ENCODE measurements at places on chromosomes 1 and 21.

- no peak for DNase-seq
Observed at GRCh38 chr21:38527737-38528136, 29.5 kb upstream of the ERG start.

DNA sequence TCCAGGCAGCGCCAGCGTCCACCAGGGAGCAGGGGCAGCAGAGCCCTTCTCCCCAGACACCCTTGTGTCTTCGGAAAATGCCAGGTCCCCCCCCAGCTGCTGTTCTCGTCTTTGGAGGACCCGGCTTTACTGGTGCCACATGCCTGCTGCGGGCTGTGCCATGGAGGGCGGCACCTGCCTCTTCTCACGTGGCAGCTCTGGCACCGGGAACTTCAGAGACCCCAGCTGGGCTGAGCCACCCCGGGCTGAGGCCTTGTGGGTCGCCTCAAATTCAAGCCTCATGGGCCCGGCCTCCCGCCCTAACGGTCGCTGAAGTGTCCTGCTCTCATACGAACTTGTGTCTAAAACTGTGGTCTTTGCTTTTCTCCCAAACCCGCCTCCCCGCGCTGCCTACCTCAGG lies 27.0 kb upstream of the C1orf159 start:
- DNase-seq: no peak

DNA sequence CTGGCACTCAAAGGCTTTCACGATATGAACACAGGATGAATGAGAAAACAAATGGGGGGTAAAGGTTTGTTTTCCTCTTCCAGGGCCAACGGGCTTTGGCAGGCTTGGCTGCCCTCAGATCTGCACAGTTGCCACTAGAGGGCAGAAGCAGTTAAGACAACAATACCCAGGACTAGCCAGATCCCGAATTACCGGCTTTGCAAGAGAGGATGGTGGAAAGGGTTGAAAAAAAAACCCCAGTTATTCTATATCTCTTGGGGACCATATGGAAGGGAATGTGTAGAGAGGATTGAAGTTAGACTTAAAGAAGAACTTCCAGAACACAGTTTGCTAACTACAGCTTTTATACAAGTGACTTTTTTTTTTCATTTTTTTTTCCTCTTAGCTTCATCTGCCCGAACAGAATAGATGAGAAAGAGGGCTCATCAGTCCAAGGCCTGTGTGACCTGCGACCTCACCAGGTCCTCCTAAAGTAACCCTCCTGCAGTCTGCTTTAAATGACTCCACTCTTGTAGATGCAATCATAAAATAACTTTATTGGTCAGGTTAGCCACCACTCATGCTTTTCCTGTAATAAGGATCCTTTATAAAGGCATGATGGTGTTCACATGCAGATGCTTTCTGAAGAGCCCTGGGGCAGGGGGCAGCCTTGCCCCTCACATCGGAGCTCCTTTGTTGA lies 10.7 kb downstream of the FMOD start:
- DNase-seq: peak; percentile 86

GRCh38 chr1:28129150-28129549 lies 40.7 kb upstream of the EYA3 start:
- DNase-seq: peak; percentile 31

GRCh38 chr21:36847189-36847588 lies 119.3 kb downstream of the HLCS start:
- DNase-seq: no peak

DNA sequence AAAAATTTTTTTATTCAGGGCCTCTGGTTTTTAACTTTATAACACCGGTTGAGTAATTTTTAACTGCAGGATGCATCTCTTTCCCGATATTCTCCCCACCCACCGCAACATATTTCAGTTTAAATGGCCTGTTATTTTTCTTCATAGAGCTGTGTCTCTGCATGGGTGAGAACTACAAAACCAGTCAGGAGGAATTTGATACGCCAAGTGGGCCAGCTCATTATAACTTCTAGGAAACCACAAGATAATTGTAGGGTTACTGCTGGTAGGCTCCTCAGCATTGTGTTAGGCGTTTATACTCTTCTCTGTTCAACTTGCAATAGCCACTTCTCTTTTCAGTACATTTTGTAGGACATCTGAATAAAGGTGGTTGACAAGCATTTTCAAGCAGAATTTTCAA lies 169.7 kb downstream of the PBX1 start:
- DNase-seq: no peak

- DNase-seq: no peak
Observed at GRCh38 chr21:46498335-46499050, 39.8 kb downstream of the DIP2A start.

DNA sequence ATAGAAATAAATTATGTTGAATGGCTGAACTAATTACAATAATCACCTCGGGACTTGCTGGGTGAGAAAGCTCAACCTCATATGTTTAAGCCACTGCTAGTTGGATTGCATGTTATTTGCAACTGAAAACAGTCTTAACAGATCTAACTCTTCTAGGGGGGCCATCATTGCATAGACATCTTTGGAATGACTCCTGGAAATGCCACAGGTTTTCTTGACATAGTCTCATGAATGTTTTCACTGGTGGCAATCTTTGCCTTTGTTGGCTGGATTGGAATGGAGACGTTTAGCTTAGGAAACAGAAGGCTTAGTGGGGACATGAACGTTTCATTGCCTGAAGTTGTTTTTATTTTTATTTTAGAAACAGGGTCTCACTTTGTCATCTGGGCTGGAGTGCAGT lies 8.8 kb upstream of the WDTC1 start:
- no peak for DNase-seq

- no peak for DNase-seq
Observed at GRCh38 chr1:118578276-118578675, 393.2 kb upstream of the SPAG17 start.

DNA sequence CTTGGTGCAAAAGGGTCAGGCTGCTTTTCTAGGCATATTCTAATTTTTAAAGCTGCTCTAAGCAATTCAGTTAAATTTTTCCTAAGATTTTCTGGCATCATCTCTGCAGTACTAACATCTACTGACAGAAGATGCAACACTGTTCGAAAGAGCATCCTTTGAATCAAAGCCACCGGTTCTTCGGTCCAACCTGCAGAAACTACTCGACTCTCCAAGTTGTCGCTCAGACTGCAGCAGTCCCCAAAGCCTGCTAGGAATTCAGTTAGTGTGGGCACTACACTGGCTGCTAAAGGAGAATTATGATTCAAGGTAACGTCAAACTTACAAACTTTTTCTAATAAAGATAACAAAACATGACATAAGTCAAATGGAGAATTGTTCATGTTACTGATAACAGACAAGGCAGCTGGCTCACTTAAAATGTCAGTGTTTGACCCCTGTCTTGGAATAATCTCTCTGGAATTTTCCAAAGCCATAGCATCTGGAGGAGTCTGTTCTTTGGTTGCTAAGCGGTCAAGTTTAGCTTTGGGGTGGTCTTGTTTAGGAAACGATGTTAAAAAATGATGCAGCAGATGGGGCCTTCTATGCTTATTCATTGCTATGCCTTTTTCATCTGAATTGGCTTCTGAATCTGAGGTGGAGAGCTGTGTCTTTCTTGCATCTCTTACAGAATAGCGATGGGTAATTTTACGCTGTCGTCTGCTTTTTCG lies 56.9 kb downstream of the LYST start:
- no peak for DNase-seq

- DNase-seq: no peak
Observed at GRCh38 chr1:81834921-81835698, 34.4 kb downstream of the ADGRL2 start.

- no peak for DNase-seq
Observed at GRCh38 chr1:19620786-19621185, 23.3 kb upstream of the NBL1 start.

- no peak for DNase-seq
Observed at GRCh38 chr1:242089911-242090310, 91.0 kb upstream of the MAP1LC3C start.

- no peak for DNase-seq
Observed at GRCh38 chr1:162702628-162703027, 70.4 kb downstream of the DDR2 start.

GRCh38 chr1:209710093-209710492 lies 5.4 kb downstream of the HSD11B1 start:
- peak; percentile 48 for DNase-seq

- no peak for DNase-seq
Observed at GRCh38 chr1:87052961-87053360, 138.5 kb downstream of the HS2ST1 start.

DNA sequence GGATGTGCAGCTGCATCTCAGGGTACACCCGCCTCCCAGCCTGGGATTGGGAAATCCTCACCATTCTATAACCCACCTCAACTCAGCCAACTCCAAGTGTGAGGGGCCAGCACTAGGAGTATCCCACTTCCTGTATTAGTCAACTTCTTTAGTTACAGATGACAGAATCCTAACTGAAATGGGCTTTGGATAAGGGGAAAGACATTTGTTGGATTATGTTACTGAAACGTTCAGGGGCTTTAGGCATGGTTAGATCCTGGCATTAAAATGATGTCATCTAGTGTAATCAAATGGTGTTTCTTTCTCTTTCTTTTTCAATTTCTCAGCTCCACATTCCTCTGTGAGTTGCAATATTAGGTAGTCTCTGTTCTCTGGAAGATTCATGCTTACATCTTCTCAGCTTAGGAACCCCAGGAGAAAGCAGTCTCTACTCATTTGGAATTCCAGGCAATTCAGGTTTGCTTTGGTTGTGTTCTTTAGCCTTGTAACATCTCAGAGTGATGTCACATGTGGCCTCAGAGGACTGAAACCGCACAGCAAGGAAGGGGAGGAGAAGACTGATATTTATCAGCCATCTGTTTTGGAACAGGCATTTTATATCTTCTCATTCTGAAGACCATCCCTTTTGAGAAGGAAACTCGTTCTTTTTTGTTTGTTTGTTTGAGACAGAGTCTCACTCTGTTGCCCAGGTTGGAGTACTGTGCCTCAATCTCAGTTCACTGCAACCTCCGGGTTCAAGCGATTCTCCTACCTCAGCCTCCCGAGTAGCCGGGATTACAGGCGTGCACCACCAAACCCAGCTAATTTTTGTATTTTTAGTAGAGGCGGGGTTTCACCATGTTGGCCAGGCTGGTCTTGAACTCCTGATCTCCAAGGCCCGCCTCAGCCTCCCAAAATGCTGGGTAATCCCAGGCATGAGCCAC lies 18.9 kb upstream of the TMEM54 start:
- DNase-seq: peak; percentile 58

DNA sequence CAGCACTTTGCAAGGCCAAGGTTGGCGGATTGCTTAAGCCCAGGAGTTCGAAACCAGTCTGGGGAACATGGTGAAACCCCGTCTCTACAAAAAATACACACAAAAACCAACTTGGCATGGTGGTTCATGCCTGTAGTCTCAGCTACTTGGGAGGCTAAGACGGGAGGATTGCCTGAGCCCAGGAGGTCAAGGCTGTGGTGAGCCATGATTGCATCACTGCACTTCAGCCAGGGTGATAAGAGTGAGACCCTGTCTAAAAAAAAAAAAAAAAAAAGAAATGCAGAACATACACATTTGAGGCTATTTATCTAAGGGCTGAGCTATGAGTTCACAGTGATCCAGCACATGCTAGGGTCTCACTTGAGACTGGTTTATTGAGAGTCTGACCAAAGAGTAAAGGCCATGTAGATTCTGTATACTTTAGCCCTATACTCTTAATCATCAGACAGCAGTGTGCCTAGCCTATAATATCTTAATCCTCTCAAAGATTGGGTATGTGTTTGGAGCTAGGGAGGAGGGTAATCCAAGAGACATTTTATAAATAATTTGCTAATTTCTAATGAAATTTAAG lies 23.9 kb downstream of the RNF2 start:
- DNase-seq: no peak

DNA sequence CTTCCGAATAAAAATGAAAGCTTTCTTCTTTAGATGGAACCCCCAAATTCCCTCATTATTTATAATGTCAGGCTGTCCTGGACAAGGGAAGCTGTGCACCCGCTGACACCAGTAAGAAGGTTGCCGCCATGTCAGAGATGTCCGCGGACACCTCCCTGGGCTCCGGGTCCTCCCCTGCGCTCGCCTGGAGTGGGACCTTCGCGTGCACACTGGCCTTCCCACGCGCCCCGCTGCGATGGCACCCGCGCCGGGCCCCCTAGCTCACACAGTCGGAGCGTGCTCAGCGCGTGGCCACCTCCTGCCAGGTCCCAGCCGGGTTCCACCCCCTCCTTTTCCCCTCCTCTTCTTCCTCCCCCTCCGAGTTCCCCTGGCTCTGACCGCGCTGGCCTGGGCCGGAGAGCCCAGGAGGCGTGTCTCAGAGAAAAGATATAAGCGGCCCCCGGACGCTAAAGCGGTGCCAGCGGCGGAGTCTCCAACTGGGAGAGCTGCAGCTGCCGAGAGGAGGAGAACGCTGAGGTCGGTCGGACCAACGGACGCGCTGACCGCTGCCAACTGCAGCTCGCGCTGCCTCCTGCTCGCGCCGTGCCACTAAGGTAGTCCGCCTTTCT lies at the start of gene G0S2:
TSS of gene G0S2 (plus strand) at position 456 of the 608 bp plus-strand sequence. CDS start 273 bp downstream, outside the sequence.
- DNase-seq: peak; percentile 90
